Activated CD8-positive, alpha-beta memory T cell treated with anti-CD3 and anti-CD28 coated beads, Interleukin-2, amount 10 ng/mL, durations not matched to agents 7 days and 5 days (primary cell): ENCODE measurements at places on chromosomes 2 and 18. TPM values are rescaled to one million over a fixed set of nuclear protein-coding genes. Genes with fewer than 3 reads are reported as not detected.

GRCh38 chr2:152046940-152047339 lies 51.9 kb downstream of the CACNB4 start:
- peaks cover 17% of the 10 kb centered on the region for H3K27me3 ChIP-seq
- H3K27ac ChIP-seq = no peak overlapping the region
- H3K36me3 ChIP-seq = no peaks in the 10 kb centered on the region

The KCMF1 gene
- total RNA-seq = 78.2 TPM

DNA sequence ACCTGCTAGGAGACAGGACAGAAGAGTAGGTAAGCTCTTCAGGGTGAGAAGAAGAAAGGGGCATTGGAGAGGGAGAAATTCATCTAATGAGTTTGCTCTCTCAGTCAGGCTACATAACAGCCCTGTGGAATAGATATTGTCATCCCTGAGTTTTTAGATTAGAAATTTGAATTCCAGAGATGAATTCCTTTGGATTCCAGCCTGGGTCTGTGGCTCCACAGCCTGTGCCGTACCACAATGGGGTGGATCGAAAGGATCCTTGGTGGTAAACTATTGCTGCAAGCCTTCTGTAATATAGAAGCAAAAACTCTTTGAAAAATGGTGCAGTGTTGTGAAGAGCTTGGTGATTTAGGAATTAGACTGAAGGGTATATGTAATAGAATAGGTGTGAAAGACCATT lies 21.0 kb downstream of the MYO1B start:
- no peak overlapping the region for H3K27ac ChIP-seq
- peaks cover 3% of the 10 kb centered on the region for H3K27me3 ChIP-seq
- no peaks in the 10 kb centered on the region for H3K4me1 ChIP-seq
- DNase-seq = no peak

DNA sequence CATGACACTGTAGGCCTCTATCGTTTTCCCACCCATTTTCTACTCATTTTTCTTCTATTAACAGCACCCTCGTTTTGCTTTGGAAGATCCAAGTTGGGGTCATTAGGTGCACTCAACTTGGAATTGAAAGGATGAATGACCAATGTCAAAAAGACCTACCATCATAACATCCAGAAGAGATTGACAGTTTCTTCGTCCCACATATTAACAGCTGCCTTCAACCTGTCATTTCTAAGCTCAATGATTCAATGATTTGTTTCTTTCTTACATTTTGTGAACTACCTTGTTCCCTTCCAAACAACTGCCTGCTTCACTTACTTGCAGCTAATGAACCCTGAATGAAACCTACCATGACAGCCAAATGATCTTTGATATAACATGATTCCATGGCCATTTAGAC lies 224.0 kb upstream of the KCNH7 start:
- H3K4me3 ChIP-seq = no peak overlapping the region
- H3K27me3 ChIP-seq = no peaks in the 10 kb centered on the region
- H3K4me1 ChIP-seq = no peaks in the 10 kb centered on the region
- no peak for DNase-seq
- no peak overlapping the region for H3K27ac ChIP-seq

DNA sequence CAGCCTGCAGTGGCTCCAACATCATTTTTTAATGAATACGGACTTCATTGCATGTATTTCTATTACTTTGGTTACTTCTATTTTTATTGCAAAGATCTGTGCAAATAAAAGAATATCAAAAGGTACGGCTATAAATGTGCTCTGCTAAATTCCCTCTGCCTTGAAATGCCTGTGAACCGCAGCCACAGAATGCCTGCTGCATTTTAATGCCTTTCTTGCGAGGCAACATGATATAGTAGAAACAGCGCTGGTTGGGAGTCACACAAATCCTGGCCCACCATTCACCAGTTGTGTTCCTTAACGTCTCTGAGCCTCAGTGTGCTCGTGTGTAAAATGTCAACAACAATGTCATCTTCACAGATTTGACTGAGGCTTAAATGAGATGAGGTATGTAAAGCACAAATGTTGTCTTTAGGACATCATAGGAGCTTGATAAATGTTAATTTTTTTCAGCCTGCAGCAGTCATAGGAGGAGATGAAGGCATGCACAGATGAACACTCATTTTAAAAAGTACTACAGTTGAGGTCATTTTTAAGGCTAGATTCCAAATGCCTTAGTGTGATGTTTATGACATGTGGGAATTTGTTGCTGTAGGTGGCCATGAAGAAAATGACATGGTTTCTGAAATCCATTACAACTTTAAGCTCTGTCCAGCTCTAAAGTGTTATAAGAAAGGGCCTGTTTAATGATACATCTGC lies 187.6 kb upstream of the NRP2 start:
- no peaks in the 10 kb centered on the region for H3K36me3 ChIP-seq
- H3K27me3 ChIP-seq = no peaks in the 10 kb centered on the region
- H3K27ac ChIP-seq = no peak overlapping the region
- no peak for DNase-seq

- H3K4me3 ChIP-seq = no peak overlapping the region
- H3K4me1 ChIP-seq = no peaks in the 10 kb centered on the region
- DNase-seq = no peak
Observed at GRCh38 chr2:179729966-179730365, 131.4 kb downstream of the ZNF385B start.
